Stimulated activated CD8-positive, alpha-beta memory T cell treated with anti-CD3 and anti-CD28 coated beads, Interleukin-4, amount 100 ng/mL, for 4 hours (primary cell): ENCODE measurements at places on chromosomes 4 and X.

DNA sequence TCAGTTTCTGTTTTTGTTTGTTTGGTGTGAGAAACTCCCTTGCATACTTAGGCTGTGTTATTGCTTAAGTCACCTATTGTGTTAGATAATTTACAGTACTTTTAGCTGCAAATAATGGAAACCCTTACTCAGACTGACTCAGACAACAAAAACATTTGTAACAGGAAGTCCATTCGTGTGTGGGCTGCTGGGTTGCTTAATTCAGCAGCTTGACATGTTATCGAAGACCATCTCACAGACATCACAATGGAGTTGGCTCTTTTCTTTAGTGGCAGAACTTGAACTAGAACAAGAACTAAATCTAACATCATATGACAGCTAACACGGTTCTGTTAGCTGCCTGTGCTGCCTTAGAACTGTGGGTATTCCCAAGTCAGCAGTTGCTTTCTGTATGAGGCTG, 9.9 kb upstream of the GABRE start:
- no peak for DNase-seq

DNA sequence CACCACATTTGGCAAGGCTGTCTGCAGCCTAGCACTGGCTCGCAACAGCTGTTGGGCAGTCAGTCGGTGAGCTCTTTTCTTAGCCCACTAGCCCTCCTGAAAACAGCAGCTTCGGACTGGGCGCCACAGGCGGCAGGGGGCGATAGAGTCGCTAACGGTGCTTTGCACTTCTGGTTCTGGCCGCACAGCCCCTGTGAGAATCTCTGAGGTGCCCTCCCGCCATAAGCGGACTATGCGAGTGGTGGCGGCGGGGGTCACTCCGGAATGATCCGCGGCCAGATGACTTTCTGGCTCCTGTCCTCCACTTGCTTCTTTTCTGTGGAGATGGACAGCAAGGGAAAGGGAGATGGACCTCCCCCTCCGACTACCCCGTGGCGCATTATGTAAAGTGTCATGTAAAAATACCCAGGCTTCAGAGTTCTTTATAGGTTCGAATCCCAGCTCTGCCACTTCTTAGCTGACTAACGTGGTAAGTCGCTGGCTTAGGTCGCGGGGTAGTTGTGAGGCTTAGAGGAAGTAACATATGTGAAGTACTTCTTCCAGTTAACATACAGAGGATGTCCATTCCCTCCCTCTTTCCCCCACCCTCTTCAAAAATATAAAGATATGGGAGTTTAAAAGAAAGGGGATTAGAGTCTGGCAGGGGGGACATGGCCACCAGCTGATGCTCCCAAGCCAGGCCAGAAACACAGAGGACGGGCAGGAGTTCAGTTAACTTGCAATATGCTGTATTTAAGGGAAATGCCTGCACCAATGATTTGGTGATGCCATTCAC, 11.0 kb downstream of the ARHGAP36 start:
- DNase-seq = no peak

DNA sequence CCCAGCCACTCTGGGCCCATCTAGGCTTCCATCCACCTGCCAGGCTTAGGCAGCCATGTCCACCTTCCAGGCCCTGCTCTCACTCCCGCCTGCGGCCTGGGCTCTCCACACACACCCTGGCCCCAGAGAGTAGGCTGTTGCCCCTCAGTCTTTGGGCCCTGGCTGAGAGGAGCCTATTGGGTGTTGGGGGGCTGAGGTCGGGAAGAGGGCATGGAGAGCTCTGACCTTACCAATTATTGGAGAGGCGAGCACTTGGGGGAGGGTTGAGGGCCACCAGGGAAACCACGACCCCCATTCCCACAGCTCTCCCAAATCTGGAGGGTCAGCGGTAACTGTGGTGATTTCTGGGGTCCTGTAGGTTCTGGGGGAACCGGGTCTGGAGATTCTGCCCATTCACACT, 38.2 kb downstream of the HTRA3 start:
- no peak for DNase-seq

GRCh38 chr4:94525993-94526728, 74.4 kb downstream of the PDLIM5 start:
- DNase-seq = no peak

DNA sequence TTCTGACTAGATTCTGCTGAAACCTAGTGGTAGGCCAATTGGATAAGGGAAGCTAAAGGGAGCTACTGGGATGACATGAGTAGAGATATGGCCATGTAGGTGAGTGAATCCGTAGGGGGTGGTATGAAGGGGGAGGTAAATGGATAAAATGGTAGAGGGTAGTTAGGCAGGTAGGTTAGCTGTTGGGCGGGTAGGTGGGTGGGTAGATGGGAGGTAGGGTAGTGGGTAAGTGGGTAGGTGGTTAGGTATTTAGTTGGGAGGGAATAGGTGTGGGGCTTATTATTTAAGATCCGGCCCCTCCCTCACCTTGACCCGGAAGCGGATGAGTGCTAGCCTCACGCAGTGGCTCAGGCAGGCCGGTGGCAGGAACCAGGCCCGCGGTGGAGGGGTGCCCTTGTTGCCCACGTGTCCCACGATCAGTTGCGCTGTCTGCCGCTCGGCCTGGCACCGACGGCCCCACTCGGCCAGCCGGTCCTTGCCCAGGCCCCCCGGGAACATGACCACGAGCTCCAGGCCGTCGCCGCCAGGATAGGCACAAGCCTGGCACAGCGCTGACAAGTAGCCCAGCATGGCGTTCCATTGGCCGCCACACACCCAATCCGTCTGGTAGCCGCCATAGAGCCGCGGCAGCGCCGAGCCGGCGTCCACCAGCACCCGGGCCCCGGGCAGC, 725 bp downstream of the FAM120C start:
- peak; percentile 44 for DNase-seq

- no peak for DNase-seq
Observed at GRCh38 chrX:154046940-154047610, 27.4 kb upstream of the IRAK1 start.

DNA sequence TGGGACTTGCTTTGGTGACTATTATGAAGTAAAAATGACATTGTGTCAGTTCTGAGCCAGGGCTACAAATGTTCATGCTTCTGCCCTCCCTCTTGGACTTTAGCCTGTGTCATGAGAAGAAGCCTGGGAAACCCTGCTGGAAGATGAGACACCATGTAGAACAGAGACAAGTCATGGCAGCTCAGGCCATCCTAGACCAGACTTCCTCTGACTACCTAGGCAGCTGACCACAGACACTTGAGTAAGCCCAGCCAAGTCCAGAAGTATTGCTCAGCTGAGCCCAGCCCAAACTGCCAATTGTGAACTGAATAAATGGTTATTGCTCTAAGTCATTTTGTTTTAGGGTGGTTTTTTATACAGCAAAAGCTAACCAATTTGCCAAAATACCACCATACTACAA, 467.6 kb upstream of the CNKSR2 start:
- no peak for DNase-seq

DNA sequence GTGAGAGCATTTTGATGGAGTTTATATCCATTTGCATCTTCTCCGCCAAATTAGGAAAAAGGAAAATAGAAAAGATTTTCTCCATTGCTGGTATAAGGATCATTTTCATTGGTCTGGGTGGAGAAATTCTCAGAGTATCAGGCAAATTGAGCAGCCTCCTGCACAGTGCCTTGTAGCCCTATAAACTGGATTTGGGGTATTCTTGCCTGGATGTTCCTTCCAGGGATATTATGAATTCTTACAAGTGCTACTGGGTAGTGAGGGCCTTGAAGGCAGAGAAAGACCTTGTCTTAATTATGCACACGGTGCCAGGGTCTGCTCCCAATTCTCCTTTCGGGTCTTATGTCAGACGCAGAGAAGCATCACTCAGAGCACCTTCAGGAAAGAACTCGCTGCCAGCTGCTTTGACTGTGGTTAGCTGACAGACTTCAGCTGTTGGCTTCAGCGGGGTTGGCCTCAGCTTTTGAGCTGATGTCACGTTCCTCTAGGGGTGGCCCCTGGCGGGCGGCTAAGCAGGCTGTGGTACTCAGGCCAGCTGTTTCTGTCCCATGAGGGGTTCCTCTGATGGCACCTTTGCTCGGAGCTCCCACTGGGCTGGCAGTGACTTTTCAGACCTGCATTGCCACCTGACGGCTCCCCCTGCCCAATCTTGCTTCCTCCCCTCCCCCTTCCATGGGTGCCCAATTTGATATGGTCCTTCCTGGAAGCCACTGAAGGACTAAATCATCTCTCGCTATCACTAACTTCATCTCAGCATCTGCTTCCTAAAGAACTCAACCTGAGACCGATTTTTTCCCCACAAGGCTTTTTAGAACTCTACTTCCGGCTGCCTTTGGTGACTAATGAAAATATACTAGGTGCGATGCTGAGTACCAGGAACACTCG, 519.5 kb downstream of the BCOR start:
- DNase-seq = peak; percentile 4
